CD4-positive, alpha-beta T cell treated with Interleukin-10 for 1 hour (primary cell): ENCODE measurements at places on chromosomes 1 and 21.
A peak's percentile ranks its signal among the peaks of the same experiment; 100 is the strongest.

DNA sequence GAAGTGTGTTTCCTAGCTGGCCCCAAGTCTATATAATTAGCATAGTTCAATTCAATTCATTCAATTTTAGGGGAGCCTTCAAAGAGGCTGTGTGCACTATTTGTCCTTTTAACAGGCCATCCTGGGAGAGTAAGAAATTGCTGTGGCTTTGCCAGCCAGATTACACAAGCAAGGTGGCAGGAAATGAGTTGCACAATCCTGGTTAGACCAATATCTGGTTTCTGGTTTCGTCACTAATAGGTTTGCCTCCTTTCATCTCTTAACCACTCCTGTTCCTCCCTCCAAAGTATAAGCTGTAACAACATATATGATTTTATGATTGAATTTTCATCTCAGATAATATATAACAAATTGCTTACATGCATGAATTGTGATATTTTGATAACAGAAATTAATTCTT is 84.1 kb upstream of the NEGR1 start:
- DNase-seq = no peak

DNA sequence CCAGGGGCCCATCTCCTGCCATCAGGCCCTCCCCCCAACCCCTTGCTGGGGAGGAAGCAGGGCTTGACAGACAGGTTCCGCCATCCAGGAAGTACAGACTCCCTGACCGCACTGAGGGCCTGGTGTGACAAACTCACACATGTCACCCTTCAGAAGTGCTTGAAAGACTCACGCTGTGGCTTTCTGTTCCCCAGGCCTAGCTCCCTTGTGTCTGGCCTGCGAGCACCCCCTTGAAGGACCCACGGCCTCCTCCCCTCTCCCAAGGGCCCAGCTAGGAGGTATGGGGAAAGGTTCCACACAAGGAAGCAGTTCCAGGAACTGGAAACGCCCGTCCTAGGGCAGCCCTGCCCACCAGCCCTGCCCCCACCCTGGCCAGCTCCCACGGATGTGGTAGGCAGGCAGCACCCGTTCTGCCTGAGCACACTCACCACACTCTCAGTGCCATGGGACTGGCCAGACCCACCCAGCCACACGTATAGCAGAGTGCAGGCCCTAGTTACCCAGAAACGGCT is 26.7 kb downstream of the SLC2A1 start:
- peak; percentile 83 for DNase-seq

GRCh38 chr1:119739150-119739549 is 27.4 kb downstream of the PHGDH start:
- no peak for DNase-seq

DNA sequence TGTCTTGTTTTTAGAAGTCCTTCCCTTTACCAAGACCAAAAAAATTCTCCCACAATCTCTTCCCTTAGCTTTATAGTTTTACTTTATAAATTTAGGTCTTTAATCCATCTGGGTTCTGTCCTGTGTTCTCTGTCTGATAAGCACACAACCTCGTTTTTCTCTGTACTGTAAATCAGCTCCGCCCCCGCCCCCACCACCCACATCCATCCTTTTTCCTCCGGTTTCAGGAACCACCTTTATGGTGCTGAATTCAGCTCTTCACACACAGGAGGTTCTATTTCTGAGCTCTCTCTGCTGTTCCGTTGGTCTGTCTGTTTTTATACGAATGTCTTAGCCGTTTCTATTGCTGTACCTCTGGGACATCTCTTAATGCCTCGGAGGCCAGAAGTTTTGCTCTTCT is 44.5 kb downstream of the ACTL8 start:
- no peak for DNase-seq

DNA sequence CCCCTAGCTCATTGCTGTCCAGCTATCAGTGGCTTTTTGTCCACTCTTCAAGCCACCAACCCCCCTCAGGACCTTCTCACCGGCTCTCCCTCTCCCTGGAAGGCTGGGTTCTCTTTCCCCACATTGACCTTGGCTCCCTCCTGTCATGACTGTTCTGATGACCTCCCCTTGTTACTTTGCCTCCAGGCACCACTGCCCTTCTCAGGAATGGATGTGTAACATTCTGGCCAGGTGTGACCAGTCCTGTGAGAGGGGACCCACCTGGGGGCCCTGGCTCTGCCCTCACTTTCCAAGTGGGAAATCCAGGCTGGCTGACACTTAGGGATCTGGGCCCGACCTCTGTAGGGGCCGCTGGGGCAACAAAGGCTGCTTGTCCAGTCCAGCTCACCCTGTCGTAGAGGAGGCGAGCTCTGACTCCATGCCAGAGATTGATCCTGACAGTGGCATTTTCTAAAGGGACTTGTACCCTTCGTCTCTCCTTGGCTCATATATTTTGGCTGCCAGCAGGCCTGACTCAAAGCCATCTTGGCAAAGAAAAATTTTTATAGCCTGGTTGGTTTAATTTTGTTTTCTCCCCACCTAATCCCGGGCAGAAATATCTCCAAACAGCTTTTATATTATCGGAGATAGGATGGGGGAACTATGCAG is 37.9 kb upstream of the USP24 start:
- no peak for DNase-seq

GRCh38 chr1:226575739-226576378 is 27.3 kb downstream of the STUM start:
- DNase-seq = no peak

DNA sequence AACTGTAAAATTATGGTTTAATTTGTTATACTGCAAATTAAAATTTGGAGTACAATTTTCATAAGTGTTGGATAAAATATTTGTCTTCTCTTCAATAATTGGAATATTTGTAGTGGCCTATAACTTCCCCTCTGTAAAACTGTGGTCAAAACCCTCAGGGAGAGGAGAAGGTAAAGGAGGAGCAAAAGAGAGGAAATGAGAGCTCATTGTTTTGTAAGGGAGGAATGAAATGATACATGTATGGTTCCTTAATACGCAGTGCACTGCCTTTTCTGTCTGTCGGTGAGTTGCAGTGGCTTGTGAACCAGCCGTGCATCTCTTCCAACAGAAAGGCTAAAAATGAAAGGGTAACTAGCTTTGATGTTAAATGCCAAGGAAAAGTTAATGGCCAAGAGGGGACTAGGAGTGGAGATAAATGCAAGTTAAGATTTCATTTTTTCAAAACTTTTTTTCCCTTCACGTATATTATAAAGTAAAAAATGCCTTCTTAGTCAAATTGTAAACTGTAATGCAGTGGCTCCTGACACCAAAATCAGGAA is 26.4 kb downstream of the LRRC8D start:
- no peak for DNase-seq

DNA sequence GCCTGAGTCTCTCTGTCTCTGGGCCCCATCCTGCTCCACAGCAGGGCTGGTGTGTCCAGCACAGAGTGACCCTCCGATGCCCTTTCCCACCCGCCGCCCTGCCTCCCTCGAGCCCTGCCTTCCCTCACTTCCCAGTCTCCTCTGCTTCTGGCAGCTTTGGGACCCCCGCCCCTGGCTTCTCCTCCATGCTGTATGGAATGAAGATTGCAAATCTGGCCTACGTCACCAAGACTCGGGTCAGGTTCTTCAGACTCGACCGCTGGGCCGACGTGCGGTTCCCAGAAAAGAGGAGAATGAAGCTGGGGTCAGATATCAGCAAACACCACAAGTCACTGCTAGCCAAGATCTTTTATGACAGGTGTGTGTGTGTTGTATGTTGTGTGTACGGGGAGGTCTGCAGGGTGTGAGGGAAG is 14.3 kb downstream of the MOV10 start:
- DNase-seq = no peak

- DNase-seq = no peak
Measured at GRCh38 chr1:237931581-237931980, 40.9 kb upstream of the ZP4 start.

GRCh38 chr1:225840713-225841112 is 30.8 kb downstream of the EPHX1 start:
- no peak for DNase-seq

- DNase-seq = no peak
Measured at GRCh38 chr1:50349242-50349565, 74.0 kb downstream of the DMRTA2 start.

- DNase-seq = no peak
Measured at GRCh38 chr1:166233750-166234366, 67.1 kb upstream of the FAM78B start.

DNA sequence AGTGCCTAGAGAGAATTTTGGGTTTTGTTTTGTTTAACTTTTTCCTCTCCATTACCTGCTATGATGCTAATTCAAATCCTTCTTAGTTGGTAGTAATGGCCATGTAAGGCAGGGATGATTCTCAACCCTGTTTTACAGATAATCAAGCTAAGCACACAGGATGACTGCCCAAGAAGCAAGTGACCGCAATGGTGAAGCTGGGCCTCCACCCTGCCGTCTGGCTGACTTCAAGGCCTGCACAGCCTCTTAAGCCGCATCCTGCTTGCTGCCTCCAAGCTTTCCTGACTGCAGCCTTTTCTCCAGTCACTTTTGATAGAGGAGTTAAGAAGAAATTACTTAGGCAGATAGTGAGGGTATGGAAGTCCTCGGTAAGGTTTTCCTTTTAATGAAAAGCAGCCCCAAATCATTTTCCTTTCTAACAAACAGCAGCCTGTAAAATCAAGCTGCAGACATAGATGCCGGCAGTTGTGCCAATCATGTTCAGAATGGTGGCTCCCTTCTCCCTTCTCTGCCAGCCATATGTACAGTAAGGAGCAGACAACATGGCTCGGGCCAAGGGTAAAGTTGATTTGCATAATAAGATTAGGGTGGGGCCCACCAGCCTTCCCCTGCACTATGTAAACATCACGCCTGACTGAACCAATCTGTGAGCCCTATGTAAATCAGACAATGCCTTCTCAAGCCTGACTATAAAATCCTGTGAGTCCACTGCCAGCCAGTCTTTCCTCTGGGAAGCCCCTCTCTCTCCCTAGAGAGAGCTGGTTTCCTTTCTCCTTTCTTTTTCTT is 8.8 kb upstream of the CTBS start:
- DNase-seq = no peak

GRCh38 chr1:153728305-153729066 is 636 bp downstream of the INTS3 start:
- DNase-seq = peak; percentile 13

GRCh38 chr1:193322211-193322610 is 135.8 kb upstream of the B3GALT2 start:
- DNase-seq = no peak

- no peak for DNase-seq
Measured at GRCh38 chr1:214504330-214504729, 47.1 kb downstream of the PTPN14 start.

- no peak for DNase-seq
Measured at GRCh38 chr1:241716915-241717656, 65.0 kb downstream of the WDR64 start.

- peak; percentile 63 for DNase-seq
Measured at GRCh38 chr1:181021811-181022434, 747 bp downstream of the STX6 start.

GRCh38 chr21:34783815-34784214 is 115.0 kb downstream of the CLIC6 start:
- no peak for DNase-seq

DNA sequence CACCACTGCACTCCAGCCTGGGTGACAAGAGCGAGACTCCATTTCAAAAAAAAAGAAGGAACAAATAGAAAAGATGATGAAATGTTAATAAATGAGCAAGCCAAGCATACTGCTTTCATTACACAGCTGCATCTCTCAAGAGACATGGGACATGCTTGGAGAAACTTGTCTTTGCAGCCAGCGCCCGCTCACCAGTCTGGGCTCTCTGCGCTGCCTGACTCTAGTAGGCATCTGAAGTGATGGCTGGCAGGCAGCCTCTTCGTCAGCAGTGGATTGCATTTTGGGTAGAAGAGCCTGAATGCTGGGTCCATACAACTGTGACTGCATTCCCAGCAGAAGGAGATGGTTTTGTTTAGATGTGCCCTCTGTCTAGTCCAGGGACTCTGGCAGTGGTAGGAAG is 48.0 kb downstream of the IL6R start:
- DNase-seq = no peak

GRCh38 chr21:27425172-27425571 is 458.3 kb upstream of the ADAMTS5 start:
- DNase-seq = no peak

DNA sequence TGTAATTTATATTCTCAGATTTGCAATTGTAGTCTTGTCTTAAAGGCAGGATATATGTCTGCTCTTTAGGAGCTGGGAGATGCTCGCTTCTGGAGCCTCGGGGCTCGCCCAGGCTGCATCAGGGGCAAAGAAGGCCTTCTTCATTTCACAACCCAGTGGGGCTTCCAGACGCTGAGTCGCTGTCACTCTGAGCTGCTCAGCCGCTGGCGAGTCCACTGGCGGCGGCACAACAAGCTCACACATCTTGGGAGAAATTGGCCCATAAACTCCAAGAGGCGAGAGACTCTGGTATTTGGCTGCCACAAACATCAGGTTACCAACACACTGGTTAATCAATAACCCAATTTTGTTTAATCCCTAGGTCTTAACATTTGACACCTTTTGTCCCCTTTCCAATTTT is 216.6 kb downstream of the ATG4C start:
- DNase-seq = no peak

- no peak for DNase-seq
Measured at GRCh38 chr1:231632119-231632518, 5.5 kb downstream of the DISC1 start.

DNA sequence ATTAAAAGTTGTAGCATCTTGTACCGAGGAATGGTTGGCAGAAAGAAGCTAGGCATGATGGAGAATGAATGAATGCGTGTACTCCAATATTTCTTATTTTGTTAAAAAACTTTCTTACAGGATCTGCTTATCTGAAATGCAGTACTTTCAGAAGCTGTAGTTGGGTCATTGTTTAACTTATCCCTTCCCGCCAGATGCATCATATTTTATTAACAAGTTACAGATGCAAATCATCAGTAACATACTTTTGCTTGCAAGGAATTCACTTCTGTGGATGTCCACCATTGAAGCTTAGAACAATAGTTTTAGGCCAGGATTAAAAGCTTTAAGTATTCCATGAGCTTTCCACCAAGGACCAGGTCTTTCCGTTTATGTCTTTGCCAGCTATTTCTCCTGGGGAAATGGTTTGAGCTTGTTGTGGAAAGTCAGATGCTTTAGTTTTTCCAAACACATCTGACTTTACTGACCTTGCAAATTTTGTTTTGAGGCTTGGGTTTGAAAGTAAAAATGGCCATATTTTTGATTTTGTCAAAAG is 65.4 kb downstream of the PATJ start:
- no peak for DNase-seq

- no peak for DNase-seq
Measured at GRCh38 chr1:245488346-245489129, 333.8 kb downstream of the KIF26B start.

- DNase-seq = no peak
Measured at GRCh38 chr21:44424608-44425306, 30.6 kb upstream of the LRRC3 start.

- DNase-seq = no peak
Measured at GRCh38 chr21:34797921-34798535, 129.2 kb downstream of the CLIC6 start.

- no peak for DNase-seq
Measured at GRCh38 chr1:46822248-46822826, 23.5 kb downstream of the CYP4B1 start.

DNA sequence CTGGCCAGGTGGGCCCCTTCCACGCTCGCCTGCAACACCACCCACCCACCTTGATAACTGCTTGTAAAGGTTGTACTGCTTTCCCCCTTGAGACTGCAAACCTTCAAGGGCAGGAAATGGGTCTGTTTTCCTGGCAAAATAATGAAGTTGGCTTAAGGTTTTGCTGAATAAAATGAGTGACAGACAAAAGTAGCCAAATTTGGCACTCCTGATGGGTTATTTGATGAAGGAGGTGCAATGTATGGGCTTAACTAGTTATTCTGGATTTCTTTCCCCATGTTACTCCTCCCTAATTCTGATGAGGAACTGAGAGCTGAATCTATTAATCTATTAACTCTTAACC is 14.6 kb upstream of the HLCS start:
- no peak for DNase-seq
